ENCODE measurements at places on chromosomes 11 and 22.
A peak's percentile ranks its signal among the peaks of the same experiment; 100 is the strongest.

GRCh38 chr11:102118937-102119336 lies 8.7 kb downstream of the YAP1 start:
- DNase-seq: no peak

GRCh38 chr11:105152021-105152512 lies 12.5 kb upstream of the CARD18 start:
- no peak for DNase-seq

GRCh38 chr11:114479331-114479730 lies 40.1 kb downstream of the REXO2 start:
- DNase-seq: no peak

GRCh38 chr11:103680826-103681225 lies 355.6 kb upstream of the DDI1 start:
- no peak for DNase-seq

DNA sequence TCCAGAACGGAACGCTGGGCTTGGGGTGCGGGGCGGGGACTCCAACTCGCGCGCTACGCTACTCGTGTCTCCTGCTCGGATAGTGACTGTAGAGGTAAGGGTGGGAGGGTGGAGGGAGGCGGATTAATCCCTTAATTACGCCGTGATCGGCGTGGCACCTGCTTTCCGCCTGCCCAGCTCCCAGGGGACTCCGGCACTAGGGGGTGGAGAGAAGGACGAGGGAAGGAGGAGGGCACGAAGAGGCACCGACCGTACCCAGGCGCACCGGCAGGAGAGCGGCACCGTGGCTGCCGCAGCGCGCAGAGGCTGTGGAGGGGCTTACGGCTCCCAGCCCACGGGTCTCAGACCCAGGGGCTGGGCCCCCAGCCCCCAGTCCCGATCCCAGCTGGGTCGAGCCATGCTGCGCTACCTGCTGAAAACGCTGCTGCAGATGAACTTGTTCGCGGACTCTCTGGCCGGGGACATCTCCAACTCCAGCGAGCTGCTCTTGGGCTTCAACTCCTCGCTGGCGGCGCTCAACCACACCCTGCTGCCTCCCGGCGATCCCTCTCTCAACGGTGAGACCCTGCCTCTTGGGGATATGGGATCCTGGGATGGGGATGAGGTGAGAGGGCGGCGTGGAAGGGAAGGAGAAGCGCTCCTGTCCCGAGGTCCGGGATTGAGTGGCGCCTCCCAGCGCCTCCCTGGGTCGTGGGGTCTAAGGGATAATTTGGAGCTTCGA lies at the start of gene ROBO3:
Gene ROBO3 (plus strand): TSS at position 252 of the 721 bp plus-strand sequence. CDS start 146 bp downstream, at position 398.
- DNase-seq: no peak

DNA sequence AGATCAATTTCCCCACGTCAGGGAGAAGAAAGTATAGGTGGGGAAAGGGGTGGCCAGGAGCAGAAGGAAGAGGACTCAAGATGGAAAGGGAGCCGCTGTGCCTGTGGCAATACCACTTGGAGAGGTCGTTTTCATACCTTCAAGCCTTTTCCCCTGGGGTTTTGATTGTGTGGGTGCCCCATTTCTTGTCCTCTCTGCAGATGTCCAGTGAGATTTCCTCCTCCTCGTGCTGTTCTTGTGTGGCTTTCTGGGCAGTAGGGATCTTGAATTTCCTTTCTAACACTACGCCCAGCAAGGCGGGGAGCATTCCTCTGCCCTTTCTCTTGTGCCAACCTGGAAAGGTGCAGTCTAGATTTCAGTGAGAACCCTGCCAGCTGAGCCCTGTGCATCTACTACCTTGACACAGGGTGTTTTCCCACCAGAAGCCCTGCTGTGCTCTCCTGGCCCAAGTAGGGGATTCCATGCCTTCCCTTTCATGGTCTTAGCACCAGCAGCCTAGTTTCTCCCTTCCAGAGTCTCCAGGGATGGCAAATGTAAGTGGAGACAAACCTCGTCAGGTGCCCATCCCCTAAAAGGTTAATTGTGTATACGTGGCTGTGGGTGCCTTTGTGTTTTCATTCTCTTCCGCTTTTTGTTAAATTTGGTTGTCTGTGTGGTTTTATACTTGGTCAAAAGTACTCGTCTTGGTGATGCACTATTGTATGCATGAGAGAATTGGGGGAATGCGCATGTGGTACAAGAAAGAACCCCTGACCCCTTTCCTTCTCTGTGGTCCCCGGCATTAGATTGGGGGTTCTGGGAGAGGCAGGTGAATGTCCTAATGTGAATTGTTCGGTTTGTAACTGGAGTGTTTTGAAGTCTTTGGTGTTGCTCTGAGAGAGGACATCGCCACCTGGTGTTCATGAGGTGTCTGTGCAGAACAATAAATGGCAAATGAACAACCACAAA lies 71.4 kb upstream of the MPEG1 start:
- peak; percentile 50 for DNase-seq

GRCh38 chr11:104073950-104074705 lies 37.7 kb downstream of the DDI1 start:
- DNase-seq: no peak

DNA sequence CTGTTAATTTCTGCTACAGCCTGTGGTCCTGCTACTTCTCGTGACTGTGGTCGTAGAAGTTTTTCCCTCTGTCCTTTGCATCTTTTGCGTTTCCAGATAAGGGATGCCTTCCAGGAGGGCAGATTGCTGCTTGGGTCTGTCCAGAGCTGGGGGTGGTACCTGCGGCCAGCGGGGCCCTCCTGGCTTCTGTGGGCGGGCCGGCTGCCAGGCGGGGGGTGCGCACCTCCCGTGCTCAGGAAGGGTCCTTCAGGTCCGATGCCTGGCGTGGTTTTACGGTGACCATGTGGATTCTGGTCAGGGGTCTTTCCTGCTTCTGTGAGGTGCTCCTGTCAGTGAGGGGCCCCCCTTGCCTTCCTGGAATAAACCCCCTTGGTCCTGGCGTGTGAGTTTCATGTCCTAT lies 84.8 kb downstream of the KCNQ1 start:
- DNase-seq: no peak

GRCh38 chr11:75383246-75383645 lies 16.1 kb upstream of the RPS3 start:
- DNase-seq: peak; percentile 73

DNA sequence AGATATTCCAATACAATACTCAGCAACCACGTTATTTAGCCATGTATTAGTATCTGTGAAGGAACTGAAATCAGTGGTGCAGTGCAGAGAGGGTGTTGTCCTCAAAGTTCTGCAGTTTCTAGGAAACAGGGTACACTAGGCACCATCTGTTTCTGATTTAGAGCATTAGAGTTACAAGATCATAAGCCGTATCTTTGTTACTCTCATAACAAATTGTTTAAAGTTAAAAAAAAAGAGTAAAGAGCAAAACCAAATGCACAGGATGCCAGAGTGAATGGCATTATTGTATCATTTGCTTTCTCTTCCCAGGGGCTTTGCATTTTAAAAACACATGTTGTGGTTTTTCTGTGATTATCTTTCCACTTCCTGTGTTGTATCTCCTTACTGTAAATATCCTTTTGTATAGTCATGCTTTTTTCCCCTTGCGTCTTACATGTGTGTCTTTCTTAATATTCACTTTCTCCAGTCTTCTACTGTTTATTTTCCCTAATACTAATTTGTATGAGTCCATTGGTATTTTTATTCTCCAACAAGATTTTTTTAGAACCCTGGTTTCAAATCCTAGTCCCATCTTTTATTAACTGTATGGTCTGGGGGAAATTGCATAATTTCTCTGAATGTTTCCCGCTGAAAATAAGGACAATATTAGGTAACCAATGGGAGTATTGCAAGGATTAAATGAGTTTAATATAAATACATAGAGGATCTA lies 15.2 kb upstream of the NUP160 start:
- DNase-seq: no peak

DNA sequence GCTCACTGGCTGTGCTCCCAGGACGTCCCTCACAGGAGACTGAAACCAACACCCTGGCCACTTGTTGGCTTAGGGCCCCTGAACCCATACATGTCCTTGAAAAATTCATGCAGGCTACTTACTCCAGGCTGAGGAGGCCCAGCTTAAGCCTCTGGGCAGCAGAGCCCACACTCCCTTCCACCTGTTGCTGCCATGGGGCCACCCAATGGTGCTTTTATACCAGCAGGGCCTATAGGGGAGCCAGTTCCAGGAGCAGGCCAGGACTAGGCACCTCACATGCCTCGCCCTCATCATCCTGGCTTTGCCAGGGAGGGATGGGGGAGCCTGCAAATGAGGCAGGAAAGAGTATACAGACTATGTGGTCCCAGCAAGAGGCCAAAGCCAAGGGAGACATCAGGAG lies 181.7 kb upstream of the NECTIN1 start:
- no peak for DNase-seq

DNA sequence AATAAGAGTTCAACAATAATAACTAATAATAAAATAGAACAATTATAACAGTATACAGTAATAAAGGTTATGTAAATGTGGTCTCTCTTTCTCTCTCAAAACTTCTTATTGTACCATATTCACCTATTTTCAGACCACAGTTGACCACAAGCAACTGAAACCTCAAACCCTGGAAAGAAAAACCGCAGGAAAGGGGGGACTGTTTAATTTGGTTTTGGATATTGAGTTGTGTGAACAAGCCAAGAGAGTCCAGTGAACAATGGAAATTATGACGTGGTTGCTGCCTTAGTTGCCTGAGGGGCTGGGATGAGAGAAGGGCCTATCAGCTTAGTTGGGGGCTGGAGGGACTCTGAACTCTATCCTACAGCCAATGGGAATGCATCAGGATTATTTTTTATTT lies 178.7 kb upstream of the POU2AF2 start:
- DNase-seq: no peak

DNA sequence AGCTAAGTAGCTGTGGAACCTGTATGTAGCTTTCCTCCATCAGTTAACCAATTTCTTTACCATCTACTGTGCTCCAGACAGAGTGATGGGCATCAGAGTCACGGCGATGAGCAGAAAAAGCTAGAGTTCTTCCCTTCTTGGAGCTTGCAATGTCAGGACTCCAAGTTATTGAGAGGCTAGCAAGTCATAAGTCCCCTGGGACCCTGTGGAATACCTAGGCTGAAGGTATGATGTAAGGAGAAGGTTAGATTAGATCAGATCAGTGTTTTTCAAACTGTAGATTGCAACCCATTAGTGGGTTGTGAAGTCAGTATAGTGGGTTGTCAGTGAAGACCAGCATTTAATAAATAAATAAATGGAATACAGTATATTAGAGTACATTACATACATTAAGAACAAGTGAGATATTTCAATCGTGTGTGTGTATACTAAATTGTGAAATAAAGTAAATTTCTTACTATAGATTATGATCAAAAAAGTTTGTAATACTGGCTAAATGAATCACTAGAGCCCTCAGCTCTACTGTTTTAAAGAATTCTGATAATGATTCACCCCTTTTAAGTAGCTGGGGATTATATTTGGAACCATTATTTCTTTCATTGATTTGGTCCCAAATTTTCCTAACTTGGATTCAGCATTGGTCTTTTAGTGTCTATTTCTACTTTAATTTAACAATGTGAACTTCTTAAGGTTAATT lies 52.3 kb downstream of the RASSF10 start:
- no peak for DNase-seq
